ENCODE measurements at places on chromosomes 12 and 14. TPM values are rescaled to one million over a fixed set of nuclear protein-coding genes. Genes with fewer than 3 reads are reported as not detected.

The TC2N gene
- 0.77 TPM for total RNA-seq

The CLEC6A gene
- total RNA-seq, result not detected

The DTX3 gene
- 23.1 TPM for total RNA-seq

The DPY19L2 gene
- total RNA-seq, result 4.2 TPM

The FOXG1 gene
- under 0.01 TPM for total RNA-seq

The TMEM119 gene
- 61.6 TPM for total RNA-seq

All from uterine smooth muscle cell (primary cell).